ENCODE measurements at places on chromosomes 1 and 21.

- DNase-seq = no peak
Measured at GRCh38 chr1:27980216-27980845, 20.6 kb downstream of the XKR8 start.

- DNase-seq = peak; percentile 83
Measured at GRCh38 chr1:26833432-26834405, 7.2 kb downstream of the ZDHHC18 start.

DNA sequence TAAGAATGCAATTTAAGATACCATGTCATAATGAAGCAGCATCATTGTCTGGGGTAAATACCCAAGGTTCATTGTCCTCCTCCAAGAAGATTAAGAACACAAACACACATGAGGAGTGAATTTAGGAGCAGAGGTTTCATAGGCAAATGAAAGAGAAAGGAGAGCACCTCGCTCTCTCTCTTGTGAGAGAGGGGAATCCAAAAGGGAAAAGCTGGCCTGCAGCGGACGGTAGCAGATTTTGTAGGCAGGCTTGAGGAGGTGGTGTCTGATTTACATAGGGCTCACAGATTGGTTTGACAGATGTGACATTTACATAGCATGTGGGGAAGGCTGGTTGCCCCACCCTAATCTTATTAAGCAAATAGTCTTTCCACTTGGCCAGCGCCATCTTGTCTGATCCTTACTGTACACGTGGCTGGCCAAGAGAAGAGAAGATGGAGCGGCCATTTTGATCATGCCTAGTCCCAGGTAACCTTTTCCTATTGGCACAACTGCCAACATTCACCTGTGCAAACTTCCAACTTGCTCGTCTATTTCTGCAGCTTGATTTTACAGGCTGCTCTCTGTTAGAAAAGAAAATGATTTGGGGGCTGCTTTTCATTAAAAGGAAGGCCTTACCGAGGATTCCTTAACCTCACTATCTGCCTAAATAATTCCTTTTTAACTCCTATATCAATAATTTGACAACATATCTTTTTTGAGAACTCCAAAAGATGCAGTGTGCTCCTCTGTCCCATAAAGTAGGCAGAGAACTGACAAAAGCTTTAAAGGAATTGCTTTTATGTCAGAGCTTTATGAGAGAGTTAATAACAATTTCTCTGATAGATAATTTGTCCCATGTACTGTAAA is 16.0 kb upstream of the LRRC7 start:
- DNase-seq = no peak

DNA sequence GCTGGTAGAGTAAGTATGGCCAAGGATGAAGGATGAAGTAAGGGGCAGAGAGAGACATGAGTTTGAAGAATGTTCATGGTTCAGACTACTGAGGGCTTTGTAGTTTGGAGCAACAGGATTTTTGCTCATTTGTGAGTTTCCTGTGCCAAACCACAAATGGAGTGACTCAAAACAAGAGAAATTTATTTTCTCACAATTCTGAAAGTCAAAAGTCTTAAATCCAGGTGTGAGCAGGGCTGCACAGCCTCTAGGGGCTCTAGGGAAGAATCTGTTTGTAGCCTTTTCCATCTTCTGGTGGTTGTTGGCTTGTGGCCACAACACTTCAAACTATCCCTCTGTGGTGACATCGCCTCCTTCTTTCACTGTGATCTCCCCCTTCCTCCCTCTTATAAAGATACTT is 58.9 kb downstream of the RHOU start:
- no peak for DNase-seq

DNA sequence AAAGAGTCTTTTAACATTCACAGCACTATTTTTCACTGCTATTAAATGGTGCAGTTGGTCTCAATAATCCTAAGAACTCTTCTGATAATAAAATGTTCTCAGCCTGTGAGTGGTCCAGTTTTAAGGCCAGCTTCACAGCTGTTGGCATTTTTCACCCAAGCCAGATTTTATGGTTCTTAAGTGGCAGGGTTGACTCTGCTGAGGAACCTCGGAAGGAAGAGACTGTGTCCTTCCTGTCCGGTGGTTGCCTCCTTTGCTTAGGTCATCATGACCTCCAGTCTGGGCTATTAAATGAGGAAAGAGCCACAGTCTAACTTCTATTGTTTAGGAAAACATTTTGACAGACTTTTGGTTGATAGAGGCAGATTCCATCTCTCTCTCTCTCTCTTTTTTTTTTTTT is 112.5 kb upstream of the SERBP1 start:
- no peak for DNase-seq

GRCh38 chr1:169571450-169571849 is 14.8 kb downstream of the F5 start:
- no peak for DNase-seq

- no peak for DNase-seq
Measured at GRCh38 chr1:81556968-81557367, 243.8 kb upstream of the ADGRL2 start.

DNA sequence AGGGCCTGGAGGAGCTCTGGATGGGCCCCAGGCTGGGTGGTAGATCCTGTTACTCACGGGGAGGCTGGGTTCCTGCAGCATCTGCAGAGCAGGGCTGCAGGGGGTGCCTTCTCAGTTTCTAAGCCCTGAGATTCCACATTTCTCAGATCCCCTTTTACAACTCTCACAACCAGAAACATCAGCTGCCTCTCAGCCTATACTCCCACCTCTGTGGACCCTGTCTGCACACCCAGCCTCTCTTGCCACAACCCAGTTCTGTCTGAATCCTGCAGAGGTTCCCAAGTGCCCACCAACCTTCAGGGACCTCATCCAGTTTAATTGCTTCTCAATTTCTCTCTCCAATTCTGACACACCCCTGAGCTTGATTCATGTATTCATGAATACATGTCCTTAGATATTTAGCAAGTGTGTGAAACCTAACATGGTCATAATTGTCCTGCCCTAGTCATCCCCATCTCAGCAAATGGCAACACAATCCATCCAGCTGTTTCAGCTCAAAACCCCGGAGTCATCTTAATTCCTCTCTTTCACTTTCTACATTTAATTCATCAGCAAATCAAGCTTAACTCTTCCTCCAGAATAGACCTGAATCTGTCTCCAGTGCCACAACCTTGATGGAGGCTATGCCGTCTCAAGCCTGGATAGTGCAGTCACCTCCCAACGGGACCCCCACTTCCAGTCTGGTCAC is 57.0 kb upstream of the NEK2 start:
- no peak for DNase-seq

DNA sequence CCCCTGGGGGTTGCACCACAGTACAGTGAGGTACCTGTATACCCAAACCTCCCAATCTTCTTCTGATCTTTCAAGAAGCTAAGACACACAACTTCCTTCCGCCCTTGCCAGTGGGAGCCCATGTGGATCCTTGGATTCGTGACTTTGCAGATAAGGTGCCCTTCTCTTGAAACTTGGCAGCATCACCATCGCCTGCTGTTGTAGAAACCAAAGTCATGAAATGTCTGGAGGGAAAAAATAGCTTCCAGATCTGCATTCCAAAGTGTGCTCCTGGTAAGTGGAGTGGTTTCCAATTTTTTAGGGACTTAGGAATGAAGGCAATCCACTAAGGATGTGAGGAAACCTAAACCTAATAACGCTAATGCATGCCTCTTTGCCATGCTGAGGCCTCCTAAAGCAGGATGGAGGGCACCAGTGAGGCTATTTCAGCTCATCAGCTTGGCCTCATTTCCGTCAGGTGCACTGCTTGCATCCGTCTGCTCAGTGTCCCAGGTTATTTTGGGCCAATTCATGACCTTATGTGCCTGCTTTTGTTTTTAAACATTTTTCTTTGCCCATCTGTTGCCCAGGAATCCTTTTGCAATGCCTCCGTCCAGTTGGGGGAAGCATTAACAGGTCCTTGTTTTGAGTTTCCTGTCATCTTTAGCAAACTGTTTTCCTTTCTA is 8.2 kb upstream of the EFHD2 start:
- no peak for DNase-seq

GRCh38 chr1:37471345-37472231 is 2.8 kb upstream of the ZC3H12A start:
- no peak for DNase-seq

- no peak for DNase-seq
Measured at GRCh38 chr1:116066868-116067565, 44.2 kb upstream of the MAB21L3 start.

- no peak for DNase-seq
Measured at GRCh38 chr1:73034271-73034670, 751.9 kb upstream of the NEGR1 start.

GRCh38 chr1:61362351-61362750 is 280.0 kb downstream of the NFIA start:
- no peak for DNase-seq

- DNase-seq = no peak
Measured at GRCh38 chr1:15103211-15103610, 50.3 kb upstream of the TMEM51 start.

DNA sequence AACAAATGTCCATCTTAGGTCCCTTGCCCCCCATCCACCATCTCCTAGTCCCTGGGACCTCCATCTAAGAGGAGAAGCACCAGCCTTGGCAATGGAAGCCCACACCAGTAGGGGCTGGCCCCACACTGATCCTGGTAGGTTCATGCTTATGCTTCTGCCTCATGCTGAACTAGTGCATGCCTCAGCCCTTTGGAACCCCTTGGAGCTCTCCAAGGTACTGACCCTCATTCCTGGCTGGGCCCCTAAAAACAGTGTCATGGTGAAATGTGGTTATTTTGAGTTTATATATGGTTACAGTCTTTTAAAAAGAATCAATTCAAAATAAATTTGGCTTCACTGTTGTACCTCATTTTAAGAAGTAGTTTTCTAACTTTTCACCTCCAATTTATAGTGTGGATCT is 108.3 kb downstream of the HIVEP3 start:
- DNase-seq = peak; percentile 11

DNA sequence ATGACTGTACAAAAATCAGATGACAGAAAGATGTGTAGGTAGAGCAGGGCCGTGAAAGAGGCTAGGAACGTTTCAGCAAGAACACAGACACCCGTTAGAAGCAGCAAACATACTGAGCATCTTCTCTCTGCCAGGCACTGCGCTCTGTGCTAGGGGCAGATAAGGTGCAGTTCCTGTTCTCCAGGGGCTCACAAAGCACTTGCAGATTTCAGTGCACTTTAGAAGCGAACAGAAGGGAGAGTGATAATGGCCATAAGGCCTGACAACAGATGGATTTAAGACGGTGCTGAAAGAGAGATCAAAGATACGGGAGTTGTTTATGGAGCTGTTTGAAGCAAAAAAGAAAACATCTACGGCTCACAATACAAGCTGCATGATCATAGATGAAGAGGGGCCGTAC is 200.3 kb upstream of the FOXD3 start:
- no peak for DNase-seq

DNA sequence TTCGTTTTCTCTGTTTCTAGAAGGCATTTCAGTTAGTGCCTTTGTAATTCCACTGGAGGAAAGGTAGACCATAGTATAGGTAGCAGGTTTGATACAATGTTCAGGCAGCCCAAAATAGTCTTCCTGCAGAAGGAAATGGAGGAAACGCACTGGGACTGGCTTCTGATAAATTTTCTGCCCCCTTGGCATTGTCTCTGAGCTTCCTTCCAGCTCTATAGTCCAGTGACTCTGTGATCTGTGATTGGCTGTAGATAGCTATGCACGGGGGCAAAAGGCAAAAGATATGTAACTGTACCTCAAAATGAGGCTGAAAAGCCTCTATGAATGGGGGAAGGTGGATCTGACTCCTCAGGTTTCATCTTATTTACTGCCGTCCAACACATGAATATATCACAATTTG is 5.8 kb upstream of the MAGOH start:
- DNase-seq = no peak

- DNase-seq = no peak
Measured at GRCh38 chr1:51871351-51871975, 7.1 kb downstream of the NRDC start.

DNA sequence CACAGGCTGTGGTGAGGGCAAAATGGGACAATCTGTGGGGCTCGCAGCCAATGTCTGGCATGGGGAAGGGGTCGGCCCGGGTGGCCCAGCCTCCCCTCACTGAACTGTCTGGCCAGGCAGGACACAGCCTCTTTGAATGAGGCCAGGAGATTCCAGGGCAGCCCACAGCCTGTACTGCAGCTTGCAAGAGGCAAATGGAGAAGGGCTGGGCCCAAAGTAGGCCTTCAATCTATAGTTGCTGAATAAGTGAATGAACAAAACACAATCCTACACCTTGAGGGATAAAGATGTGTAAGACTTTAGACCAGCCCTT is 23.2 kb downstream of the SLC27A3 start:
- no peak for DNase-seq

DNA sequence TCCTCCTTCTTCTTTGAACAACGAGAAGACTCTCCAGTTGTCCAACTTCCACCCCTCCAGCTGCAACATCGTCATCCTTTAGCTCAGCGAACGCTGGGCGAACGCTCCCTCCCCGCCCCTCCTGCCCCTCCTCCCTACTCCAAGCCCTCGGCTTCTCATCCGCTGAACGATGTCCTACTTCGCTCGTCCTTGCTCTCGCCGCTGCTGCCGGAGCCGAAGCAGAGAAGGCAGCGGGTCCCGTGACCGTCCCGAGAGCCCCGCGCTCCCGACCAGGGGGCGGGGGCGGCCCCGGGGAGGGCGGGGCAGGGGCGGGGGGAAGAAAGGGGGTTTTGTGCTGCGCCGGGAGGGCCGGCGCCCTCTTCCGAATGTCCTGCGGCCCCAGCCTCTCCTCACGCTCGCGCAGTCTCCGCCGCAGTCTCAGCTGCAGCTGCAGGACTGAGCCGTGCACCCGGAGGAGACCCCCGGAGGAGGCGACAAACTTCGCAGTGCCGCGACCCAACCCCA is at the start of gene BCAN:
BCAN (plus strand) TSS at position 357 of the 504 bp plus-strand sequence. CDS start 3,938 bp downstream, outside the sequence.
- DNase-seq = no peak

- no peak for DNase-seq
Measured at GRCh38 chr1:156476501-156477298, 23.9 kb downstream of the MEF2D start.

- DNase-seq = no peak
Measured at GRCh38 chr1:99849413-99849743, 783 bp upstream of the AGL start.

- DNase-seq = no peak
Measured at GRCh38 chr1:28437924-28438699, 67.7 kb upstream of the RCC1 start.

GRCh38 chr1:86445919-86446318 is 21.9 kb downstream of the CLCA2 start:
- DNase-seq = no peak

DNA sequence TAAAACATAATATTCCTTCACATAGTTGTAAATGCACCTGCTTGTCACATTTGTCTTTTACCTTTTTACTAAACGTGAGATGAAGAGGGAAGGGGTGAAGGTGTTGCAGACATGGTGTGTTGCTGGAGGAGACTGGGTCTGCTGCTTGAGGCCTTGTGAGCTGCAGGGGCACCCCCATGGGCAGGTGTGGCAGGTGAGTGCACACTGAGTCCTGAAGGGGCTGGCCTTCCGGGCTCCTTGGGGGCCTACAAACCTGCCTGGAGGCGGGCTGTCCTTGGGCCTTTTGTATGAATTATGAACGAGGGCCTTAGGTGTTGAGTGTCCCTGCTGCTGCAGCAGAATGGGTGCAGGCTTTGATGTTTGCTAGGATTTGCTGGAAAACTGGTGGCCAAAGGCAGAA is 3.8 kb downstream of the PCNT start:
- no peak for DNase-seq

- DNase-seq = no peak
Measured at GRCh38 chr1:97077221-97077620, 355.6 kb downstream of the PTBP2 start.

GRCh38 chr1:207054491-207054890 is 1.4 kb downstream of the PFKFB2 start:
- DNase-seq = no peak

GRCh38 chr1:177190308-177190970 is 19.7 kb downstream of the BRINP2 start:
- no peak for DNase-seq
